Stimulated activated CD8-positive, alpha-beta memory T cell treated with anti-CD3 and anti-CD28 coated beads, Interleukin-4, amount 100 ng/mL, for 1 hour (primary cell): ENCODE measurements at places on chromosomes 16 and 17.

DNA sequence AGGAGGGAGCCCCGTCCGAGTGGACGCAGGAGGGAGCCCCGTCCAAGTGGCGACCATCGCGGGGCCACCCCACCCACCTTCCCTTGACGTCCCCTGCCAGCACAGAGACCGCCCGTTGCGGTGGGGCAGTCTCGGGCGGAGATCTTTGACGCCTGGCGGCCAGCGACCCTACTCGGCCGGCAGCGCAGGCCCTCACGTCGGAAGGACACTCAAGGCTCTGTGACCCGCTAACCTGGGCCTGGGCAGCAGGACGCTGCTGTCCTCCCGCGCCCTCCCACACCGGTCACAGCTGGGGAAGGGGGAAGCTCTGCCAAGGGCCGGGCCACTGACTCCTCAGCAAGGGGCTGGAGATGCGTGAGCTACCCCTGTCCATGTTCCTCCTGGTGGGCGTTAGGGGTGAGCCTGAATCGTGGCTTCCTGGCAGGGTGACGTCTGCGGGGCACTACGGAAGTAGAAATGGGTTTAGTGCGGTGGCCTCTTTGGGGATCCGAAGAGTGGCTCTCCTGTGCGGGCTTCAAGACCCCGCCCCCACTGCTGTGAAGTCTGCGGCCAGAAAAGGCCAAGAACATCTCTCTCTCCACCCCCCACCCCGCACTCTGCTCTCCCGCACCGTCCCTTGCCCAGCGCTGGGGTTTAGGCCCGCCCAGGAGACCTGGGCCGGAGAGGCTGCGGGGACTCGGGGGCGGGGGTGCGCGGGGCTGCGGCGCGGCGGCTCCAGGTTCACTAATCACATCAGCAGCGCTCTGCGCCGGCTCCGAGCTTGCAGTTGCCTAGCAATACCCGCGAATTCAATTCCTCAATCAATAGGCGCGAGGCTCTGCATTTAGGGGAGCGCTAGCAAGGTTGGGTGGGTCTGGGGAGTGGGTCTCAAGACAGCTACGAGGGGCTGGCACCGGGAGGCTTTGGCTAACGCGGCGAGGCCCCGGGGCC, 5.8 kb downstream of the CBX8 start:
- DNase-seq, result no peak

DNA sequence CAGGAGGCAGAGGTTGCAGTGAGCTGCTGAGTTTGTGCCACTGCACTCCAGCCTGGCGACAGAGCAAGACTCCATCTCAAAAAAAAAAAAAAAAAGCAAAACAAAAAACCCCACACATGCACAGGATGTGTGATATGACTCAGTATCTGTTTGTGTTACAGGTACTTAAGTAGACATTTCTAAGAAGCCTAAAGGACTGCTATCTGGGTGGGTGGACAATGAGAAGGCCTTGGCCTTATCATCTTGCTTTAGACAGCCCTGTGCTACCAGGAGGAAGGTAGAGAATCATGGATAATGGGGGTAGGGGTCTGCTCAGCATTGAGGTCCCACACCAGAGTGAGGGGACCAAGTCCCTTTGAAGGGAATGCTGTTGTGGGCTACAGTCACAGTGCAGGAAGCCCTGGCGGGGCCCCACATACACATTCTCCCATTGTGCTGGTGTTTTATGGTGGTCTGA, 26.7 kb downstream of the PLD6 start:
- no peak for DNase-seq

DNA sequence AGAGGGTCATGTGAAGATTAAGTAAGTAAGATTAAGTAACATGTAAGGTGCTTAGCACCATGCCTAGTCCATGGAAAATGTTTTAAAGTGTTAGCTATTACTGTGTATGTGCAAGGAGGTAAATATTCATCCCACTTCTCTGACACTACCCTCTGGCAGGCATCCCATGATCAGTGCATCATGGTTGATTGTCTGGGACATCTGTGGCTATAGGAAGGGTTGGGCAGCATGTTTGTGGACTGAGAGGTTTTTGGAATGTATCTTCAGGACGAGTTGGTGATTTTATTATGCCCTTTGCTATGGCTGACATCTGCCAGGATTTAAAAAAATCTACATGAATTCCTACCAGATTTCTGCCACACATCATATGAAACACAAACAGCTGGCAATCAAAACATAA, 6.5 kb upstream of the TAOK1 start:
- DNase-seq, result no peak

DNA sequence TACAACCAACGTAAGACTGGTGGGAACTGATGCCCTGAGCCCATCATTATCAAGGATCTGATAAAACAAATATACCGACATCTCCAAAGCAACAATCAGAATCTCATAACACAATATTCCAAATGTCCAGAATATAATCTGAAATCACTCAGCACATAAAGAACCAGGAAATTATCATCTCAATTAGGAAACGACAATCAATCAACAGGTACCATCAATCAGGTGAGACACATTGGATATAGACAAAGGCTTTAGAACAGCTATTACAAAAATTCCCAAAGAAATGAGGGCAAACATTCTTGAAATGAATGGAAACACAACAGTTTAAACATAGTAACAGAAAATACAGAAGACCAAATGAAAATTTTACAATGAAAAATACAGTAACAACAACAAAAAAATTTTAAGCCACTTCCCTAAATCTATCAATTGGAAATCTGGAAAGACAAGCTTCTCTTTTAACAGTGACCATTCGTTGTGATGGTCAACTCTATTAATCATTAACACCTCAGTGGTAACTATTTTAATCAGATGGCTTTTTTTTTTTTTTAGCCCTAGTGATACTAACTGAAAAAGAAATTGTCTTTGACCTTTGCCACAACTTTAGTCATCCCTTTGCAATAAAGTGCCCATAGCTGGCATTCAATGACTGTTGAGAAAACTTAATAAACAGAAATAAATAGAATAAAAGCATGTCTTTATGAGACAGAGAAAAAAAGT, 70.4 kb downstream of the USP32 start:
- no peak for DNase-seq

- DNase-seq, result no peak
Measured at GRCh38 chr17:38715216-38715943, 10.3 kb downstream of the MLLT6 start.

DNA sequence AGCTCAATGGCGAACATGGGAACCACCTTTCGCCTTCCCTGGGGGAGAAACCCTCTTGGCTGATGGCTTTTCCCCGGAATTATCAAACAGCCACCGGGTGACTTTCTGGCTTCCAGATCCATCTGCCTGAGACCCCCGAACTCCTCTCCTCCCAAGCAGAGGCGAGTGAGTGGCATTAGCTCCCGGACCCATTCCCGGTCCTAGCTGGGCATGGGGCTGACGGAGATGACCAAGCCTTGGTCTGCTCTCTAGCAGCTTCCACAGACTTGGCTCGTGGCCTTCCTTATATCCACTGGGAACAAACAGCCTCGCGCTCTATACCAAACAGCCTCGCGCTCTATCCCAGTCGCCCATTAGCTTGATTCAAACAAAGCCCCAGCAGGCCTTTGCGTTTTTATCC, 62.4 kb downstream of the CCDC182 start:
- no peak for DNase-seq

- DNase-seq, result no peak
Measured at GRCh38 chr16:88886420-88886844, 20.0 kb upstream of the PABPN1L start.

DNA sequence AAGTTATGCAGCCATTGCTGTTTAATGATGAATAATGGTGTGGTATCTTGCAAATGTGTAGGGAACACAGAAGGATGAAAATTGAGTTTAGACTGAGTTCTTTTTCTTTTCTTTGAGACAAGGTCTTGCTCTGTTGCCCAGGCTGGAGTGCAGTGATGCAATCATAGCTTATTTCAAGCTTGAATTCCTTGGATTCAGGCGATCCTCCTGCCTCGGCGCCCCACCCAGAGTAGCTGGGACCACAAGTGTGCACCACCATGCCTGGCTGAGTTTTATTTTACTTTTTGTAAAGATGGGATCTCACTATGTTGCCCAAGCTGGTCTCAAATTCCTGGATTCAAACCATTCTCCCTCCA, 74.6 kb upstream of the TBC1D3K start:
- DNase-seq, result no peak

DNA sequence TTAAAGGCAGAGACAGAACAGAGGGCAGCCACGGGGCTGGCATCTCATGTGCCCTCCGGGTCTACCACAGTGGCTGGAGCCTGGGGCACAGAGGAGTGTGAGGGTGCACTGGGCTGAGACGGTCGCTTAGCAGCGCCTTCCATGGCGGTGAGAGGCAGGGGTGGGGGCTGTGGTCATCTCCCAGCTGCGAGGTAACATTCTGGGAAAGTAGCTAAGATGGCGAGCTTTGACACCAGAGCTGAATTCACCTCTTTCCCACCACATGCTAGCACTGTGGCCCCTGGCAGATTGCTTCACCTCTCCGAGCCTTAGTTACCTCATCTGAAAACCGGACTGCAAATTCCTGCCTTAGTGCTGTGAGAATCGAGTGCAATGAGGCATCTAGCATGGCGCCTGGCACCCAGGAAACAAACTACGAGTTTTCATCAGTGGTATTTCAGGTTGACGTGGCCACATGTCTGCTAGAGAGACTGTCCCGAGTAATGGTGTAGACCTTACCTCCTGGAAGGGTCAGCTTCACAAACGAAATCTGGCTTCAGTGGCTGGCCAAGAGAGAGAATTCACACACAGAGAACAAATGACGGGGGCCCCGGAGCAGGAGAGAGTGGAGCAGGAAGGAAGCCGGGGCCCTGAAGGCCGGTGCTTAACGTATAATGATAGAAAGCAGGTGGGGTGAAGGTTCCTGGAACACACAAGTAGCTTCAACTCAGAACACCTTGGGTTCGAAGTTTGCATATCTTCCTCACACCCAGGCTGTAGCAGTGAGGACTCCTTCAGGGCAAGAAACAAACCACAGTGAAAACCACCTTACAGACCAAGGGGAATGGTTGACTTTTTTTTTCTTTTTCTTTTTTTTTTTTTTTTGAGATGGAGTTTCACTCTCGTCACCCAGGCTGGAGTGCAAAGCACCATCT, 63.9 kb upstream of the RPH3AL start:
- DNase-seq, result no peak

DNA sequence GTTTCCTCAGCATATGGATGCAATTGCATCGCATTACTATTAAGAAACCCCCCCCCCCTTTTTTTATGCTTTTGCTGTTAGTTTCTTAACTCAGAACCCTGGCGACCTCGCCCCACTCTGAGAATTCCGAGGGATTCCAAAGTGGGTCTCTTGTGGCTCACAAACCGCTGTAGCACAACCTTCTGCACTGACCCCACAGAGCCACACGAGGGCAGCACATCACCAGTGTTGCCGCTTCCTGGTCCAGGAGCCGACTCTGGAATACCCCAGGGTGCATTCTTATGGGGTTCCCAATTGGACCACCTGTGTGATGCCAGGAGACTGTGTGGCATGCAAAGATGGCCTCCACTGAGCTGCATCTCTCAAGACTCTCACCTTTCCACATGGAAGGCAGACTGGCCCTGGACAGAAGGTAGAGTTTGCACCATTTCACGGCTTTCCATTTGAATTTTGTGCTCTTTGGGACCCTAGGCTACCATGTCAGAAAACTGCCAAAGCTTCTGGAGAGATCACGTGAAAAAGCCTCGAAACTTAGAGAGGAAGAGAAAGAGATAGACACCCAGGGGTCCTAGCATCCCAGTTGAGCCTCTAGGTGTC, 432.7 kb upstream of the ASIC2 start:
- DNase-seq, result no peak

GRCh38 chr17:57889892-57890856, 40.3 kb upstream of the MRPS23 start:
- no peak for DNase-seq

DNA sequence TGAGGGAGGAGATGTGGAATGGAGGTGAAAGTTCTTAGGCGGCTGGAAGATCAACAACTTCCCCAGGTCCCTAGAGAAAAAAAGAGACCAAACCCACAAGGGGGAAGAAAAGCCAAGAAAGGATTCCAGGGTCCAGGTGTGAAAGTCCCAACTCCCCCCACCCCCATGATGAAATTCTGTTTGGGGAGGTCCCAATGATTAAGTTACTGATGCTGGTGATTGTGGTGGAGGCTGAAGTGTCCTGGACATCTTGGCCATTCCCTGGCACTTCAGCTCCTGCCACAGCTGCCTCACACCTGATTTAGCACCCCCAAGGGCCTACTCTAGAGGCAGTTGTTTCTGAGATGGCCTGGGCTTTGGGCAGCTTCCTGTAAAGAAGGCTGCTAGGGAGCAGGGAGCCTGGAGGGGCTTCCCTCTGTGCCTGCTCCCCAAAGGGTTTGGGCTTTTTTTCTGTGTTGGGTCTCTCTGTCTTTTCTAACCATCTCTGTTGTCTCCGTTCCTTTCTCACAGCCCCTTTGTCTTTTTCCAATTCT, 13.1 kb downstream of the HOXB4 start:
- DNase-seq, result no peak

DNA sequence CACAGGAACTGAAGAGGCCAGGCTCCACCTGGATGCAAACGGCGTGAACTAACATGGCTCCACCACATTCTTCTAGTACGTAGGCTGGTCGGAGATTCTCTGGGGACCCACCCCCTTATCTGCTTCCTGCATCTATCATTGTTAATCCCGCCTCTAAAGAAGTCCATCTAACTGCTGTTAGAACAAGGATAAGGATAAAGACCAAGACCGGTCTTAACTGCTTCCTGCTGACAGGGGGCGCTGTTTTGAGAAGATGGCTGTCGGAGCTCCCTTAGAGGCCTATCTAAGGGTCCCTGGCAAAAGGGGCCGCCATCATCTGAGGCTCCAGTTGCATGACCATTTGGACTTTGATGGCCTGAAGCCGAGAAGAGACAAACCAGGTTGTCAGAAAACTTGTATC, 25.8 kb upstream of the TNFSF12 start:
- DNase-seq, result peak; percentile 13

DNA sequence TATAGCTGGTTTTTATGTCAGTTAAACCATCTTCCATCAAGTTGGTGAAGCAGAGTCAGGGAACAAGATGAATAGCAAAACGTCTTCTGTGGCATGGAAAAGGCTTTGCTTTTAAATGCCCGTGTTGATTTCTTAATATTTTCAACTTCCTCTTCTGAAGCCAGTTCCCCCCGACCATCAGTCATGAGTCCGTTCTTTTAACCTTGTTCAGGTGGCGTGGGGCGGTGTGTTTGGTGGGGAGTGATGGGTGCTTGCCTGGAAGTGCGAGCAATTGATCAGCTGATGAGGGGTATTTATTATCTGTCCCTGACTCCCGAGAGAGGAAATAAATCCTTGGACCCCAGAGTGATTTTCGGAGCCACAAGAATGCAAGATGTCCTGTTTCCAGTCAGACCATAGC, 147.1 kb downstream of the WWOX start:
- no peak for DNase-seq

- DNase-seq, result no peak
Measured at GRCh38 chr17:56913353-56913866, 439 bp downstream of the TRIM25 start.

- no peak for DNase-seq
Measured at GRCh38 chr17:55284001-55284884, 19.5 kb downstream of the HLF start.

GRCh38 chr16:12544477-12545296, 259.0 kb downstream of the CPPED1 start:
- no peak for DNase-seq
